Activated T-helper 1 cell treated with anti-CD3 and anti-CD28 coated beads, Interleukin-12 subunit alpha, Interleukin-12 subunit beta, Interleukin-2, Interleukin-4 antibody, amounts not matched to agents 30 ng/mL and 10 ng/mL and 1 ng/mL, durations not matched to agents 14 hours and 24 hours and 36 hours (primary cell): ENCODE measurements at places on chromosomes 13 and 19. TPM values are rescaled to one million over a fixed set of nuclear protein-coding genes. Genes with fewer than 3 reads are reported as not detected.

The CPAMD8 gene
- total RNA-seq, result 0.18 TPM in 1 of 2 replicates, not detected in the other

The SIAH3 gene
- total RNA-seq, result 0.02 and 0.03 TPM in 2 replicates

The C19orf81 gene
- not detected in 2 replicates for total RNA-seq

GRCh38 chr19:35297515-35297848 is 5.5 kb downstream of the MAG start:
- H3K27me3 ChIP-seq, result peaks cover 4% of the 10 kb centered on the region
- no peak overlapping the region for H3K4me3 ChIP-seq
- H3K27ac ChIP-seq, result no peak overlapping the region
- no peaks in the 10 kb centered on the region for H3K36me3 ChIP-seq
- H3K4me1 ChIP-seq, result no peaks in the 10 kb centered on the region
- DNase-seq, result no peak

GRCh38 chr13:77329911-77330584 is 3.2 kb upstream of the MYCBP2 start:
- peak overlapping the region; percentile 88 for H3K4me3 ChIP-seq
- peaks cover 5% of the 10 kb centered on the region for H3K27me3 ChIP-seq
- H3K27ac ChIP-seq, result peak overlapping the region; percentile 93
- peaks cover 2% of the 10 kb centered on the region for H3K36me3 ChIP-seq
- no peak for DNase-seq
- H3K4me1 ChIP-seq, result peaks cover 31% of the 10 kb centered on the region

DNA sequence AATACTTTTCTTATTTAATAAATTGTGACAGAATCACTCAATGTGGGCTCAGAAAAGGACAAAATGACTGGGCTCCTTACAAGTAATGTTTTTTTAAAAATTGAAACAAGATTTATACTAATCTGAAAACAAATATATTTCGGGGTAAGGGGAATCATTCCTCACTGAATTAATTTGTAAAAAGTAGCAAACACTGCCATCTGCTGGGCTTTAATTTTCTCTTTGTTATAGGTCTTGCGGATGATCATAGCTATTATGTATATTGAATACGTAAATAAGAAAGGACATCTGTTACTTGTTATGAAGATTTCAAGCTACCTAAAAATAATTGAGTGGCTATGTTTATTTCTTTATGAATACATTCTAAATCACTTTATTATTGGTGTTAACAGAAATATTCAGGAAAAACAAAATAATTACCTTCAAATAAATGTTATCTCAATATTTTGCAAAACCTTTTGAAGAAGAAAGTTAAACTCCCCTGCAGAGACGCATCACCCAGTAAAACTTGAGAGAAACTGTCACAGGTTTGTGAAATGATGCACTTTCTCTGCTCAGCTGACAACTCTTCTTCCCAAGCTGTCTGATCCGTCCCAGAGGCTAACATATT is 17.8 kb upstream of the ENOX1 start:
- DNase-seq, result no peak
- H3K4me1 ChIP-seq, result peaks cover 4% of the 10 kb centered on the region
